SJSA1 (cell line): ENCODE measurements at places on chromosomes 6 and 20. TPM values are rescaled to one million over a fixed set of nuclear protein-coding genes. Genes with fewer than 3 reads are reported as not detected.

GRCh38 chr20:4708856-4709255 is 12.9 kb upstream of the PRND start:
- peaks cover 6% of the 10 kb centered on the region for H3K4me1 ChIP-seq
- H3K4me3 ChIP-seq = no peak overlapping the region
- no peak for DNase-seq
- no peaks in the 10 kb centered on the region for H3K27me3 ChIP-seq
- no peaks in the 10 kb centered on the region for H3K36me3 ChIP-seq

DNA sequence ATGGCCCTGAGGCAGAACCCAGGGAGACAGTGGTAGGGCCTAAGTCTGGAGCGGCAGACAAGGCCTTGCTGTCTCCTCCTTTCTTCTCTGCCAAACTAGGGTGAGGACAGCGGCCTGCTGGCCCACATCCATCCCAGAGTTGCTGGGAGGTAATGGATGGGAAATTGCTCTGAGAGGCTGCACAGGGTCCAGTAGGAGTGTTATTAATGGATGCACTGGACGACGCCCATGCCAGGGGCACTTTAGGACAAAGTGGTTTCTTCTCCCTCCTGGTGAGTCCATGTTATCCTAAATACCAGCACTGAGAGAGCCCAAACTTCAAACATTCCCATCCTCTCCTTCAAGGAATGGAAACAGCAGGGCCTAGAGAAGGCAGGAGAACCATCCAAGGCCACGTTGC is 28.3 kb upstream of the PREX1 start:
- H3K36me3 ChIP-seq = no peaks in the 10 kb centered on the region
- no peak overlapping the region for H3K4me3 ChIP-seq
- H3K4me1 ChIP-seq = peaks cover 8% of the 10 kb centered on the region
- no peaks in the 10 kb centered on the region for H3K27me3 ChIP-seq
- DNase-seq = no peak
- no peak overlapping the region for H3K27ac ChIP-seq

GRCh38 chr6:15322184-15322583 is 76.3 kb downstream of the JARID2 start:
- no peak for DNase-seq
- no peaks in the 10 kb centered on the region for H3K27me3 ChIP-seq
- no peak overlapping the region for H3K4me3 ChIP-seq
- H3K27ac ChIP-seq = no peak overlapping the region
- H3K36me3 ChIP-seq = no peaks in the 10 kb centered on the region; the same call in 1 of the 2 replicates

DNA sequence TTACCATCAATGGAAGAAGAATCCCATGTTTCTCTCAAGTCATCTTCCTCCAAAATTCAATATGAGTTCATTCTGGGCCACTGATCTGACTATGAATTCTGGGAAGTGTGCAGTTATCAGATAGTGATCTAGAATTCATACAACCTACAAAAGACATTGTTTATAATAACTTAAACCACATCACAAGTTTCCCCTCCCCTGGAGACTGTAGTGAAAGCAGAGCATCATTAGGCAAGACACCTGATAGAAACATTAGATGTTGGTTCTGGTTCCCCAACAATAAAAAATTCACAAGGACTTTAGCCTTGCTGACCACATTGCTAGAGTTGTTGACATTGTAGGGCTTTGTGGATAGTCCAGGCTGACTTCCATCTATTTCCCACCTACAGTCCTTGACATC is 506.4 kb upstream of the JAG1 start:
- H3K27ac ChIP-seq = no peak overlapping the region
- H3K4me1 ChIP-seq = peaks cover 11% of the 10 kb centered on the region
- H3K36me3 ChIP-seq = no peaks in the 10 kb centered on the region
- no peak overlapping the region for H3K4me3 ChIP-seq
- H3K27me3 ChIP-seq = no peaks in the 10 kb centered on the region

- no peak overlapping the region for H3K27ac ChIP-seq
- peaks cover 23% of the 10 kb centered on the region for H3K4me1 ChIP-seq
- peak; percentile 22 for DNase-seq
- no peaks in the 10 kb centered on the region for H3K27me3 ChIP-seq
- H3K36me3 ChIP-seq = no peaks in the 10 kb centered on the region
Measured at GRCh38 chr6:90286884-90287488, 9.7 kb downstream of the BACH2 start.

DNA sequence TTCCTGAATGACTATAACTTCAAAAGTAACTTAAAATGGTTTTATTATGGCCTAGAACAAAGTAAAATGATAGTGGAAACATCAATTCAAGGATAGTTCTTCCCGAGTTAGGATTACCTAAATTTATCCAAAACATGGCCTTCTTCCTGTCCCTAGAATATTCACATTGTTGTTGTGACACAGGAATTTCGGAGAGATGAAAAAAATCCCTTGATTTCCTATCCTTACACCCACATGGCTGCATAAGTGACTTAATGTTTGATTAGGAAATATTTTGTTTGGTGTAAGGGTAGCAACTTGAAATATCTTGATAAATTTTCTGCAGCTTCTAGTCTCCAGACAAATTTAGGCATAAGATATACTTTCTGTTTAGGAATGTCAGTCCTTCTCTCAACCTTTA is 27.8 kb downstream of the ZNF451 start:
- H3K27me3 ChIP-seq = no peaks in the 10 kb centered on the region
- no peak overlapping the region for H3K4me3 ChIP-seq
- DNase-seq = no peak
- no peak overlapping the region for H3K27ac ChIP-seq

DNA sequence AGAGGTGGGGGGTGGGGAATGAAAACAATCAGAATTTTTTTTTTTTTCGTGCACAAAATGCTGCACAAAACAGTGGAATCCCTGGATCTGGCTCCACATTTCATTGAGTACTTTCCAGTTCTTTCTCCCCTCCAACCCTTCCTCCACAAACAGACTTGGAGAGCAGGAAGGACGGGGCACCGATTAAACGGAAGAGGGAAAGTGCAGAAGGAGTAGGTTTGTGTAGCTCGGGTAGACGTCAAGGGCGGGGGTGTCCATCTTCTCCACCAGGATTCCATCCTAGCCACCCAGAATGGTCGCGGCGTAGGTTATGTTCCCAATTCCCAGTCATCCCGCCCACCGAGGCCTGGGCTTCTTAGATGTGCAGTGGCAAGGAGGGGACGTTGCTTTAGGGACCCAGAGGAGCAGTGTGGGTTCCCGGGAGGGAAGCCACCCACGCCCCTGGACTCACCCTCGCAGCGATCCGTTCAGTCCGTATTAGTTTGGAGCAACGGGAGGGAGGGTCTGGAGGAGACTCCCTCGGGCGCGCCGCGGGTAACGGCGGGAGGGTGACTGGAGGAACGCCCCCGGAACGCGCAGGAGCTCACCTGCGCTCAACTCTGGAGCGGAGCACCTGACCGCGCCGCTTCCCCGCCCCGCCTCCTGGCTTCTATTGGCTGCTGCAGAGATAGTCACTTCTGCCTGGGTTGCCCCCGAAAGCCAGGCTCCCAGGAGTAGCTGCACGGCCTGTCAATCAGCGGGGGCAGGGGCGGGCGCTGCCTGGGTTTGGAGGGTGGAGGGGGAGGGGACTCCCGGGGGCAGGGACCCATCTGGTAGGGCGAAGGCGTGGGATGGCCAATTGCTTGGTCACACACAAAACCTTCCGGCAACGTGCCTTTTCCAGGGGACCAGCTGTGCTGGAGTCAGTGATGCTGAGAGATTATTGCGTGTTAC is at the start of gene ENPP5:
TSS of gene ENPP5 (minus strand) at position 624 of the 933 bp plus-strand sequence. CDS start 2,718 bp downstream, outside the sequence.
- H3K27ac ChIP-seq = no peak within 1 kb of the TSS
- H3K27me3 ChIP-seq = no peaks in the 10 kb centered on the region
- H3K4me3 ChIP-seq = peak within 1 kb of the TSS; percentile 54
- peaks cover 12% of the 10 kb centered on the region for H3K4me1 ChIP-seq

DNA sequence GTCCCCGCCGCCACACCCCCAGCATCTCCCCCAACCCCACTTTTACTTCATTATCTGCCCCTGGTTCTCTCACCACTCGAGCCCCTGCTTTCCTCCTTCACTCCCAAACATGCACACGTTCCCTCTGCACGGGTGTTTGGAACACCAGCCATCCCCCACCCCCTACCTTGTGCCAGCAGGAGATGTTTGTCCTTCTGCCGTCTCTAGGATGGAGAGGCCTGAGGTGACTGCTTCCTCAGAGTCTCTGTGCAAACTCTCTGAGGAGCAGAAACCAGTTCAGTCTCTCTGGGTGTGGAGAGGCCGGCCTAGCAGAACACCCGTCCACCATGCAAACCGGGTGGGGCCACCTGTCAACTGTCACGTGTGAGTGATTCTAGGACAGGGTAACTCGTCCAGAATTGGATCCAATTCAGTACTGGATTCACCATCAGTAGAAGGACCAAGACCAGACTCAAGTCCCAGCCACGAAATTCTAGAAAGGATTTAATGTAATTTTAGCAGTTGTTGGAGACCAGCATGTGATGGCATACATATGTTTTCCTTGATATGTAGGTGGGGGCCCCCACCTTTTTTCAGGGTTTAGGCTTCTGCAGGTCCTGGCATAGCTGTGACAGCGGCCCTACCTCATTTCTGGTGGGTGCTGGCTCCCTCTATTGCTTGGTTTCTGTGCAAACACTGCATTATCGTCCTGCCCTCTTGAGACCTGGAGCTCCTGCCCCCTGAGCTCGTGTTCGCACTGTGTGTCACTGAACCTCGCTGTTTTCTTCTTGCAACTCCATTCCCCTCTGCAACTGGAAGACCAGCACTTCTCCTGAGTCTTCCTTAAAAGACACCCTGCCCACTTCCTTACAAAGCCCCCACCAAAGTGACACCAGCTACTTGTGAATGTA is at the start of gene RAET1E:
TSS of gene RAET1E (minus strand) at position 259 of the 890 bp plus-strand sequence. CDS start 7,212 bp downstream, outside the sequence.
- H3K4me3 ChIP-seq = peak within 1 kb of the TSS; percentile 12; the same call in 1 of the 2 replicates
- no peaks in the 10 kb centered on the region for H3K27me3 ChIP-seq
- DNase-seq = no peak
- peaks cover 33% of the 10 kb centered on the region for H3K4me1 ChIP-seq
- H3K27ac ChIP-seq = peak within 1 kb of the TSS; percentile 59

GRCh38 chr6:135922174-135922573 is 70.7 kb downstream of the PDE7B start:
- H3K4me3 ChIP-seq = no peak overlapping the region
- H3K4me1 ChIP-seq = peaks cover 29% of the 10 kb centered on the region
- no peaks in the 10 kb centered on the region for H3K27me3 ChIP-seq
- peak; percentile 56 for DNase-seq
- no peaks in the 10 kb centered on the region for H3K36me3 ChIP-seq

- peaks cover 72% of the 10 kb centered on the region for H3K36me3 ChIP-seq
- DNase-seq = no peak
- H3K4me3 ChIP-seq = no peak overlapping the region
- no peak overlapping the region for H3K27ac ChIP-seq
- no peaks in the 10 kb centered on the region for H3K4me1 ChIP-seq
Measured at GRCh38 chr20:58664331-58664730, 13.2 kb downstream of the STX16 start.

DNA sequence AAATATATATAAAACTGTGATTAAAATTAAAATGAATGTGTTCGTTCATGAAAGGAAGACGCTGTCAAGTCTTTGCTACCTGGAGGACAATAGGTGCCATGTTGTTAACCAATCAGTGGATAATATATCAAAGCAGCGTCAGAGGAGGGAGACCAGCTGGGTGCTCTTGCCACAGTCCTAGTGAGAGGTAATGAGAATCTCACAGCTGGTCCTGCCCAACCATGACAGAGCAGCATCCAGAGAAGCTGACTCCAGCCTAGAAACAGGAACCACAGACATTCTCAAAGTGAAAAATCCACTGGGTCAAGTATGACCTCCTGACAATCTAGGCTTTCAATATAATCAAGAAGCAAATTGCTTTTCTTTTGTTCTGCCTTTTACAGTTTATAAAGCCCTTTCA is 94.5 kb upstream of the LRFN2 start:
- no peaks in the 10 kb centered on the region for H3K27me3 ChIP-seq
- no peaks in the 10 kb centered on the region for H3K4me1 ChIP-seq
- no peaks in the 10 kb centered on the region for H3K36me3 ChIP-seq

- H3K4me3 ChIP-seq = no peak overlapping the region
- H3K4me1 ChIP-seq = no peaks in the 10 kb centered on the region
- no peaks in the 10 kb centered on the region for H3K36me3 ChIP-seq
Measured at GRCh38 chr6:135117413-135117968, 62.9 kb upstream of the HBS1L start.

DNA sequence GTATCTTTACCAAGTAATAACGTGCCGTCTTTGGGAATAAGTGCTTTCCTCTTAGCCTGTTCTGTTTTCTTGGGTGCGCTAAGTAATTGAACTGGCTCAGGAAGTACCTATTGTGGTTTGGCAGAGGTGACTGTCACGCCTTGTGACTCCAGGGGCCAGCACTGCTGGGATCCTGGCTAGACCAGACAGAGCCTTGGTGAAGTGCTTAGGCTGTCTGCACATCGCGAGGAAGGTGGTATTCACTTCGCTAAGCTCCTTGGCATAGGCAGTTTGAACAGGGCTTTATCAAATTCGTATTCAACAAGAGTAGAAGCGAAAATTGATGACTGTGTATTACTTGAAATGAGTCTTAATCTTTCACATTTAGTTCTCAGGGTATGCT is 17.6 kb downstream of the PRDM1 start:
- H3K36me3 ChIP-seq = peaks cover 25% of the 10 kb centered on the region
- H3K27me3 ChIP-seq = no peaks in the 10 kb centered on the region
- peaks cover 7% of the 10 kb centered on the region; the same call in 1 of the 2 replicates for H3K4me1 ChIP-seq
- DNase-seq = no peak
- H3K4me3 ChIP-seq = no peak overlapping the region

Gene THEMIS
- not detected in 2 replicates for total RNA-seq

Gene EYA2
- total RNA-seq = 0.08 TPM in 1 of 2 replicates, not detected in the other

Gene PRDM1
- 0.84 and 1.3 TPM in 2 replicates for total RNA-seq

Gene ITPA
- total RNA-seq = 59.3 and 78.0 TPM in 2 replicates

Gene C6orf132
- total RNA-seq = not detected in 2 replicates

Gene NUDT3
- total RNA-seq = 17.1 and 20.2 TPM in 2 replicates

Gene NOX3
- not detected in 2 replicates for total RNA-seq
